ENCODE measurements at places on chromosomes 2 and 18. TPM values are rescaled to one million over a fixed set of nuclear protein-coding genes. Genes with fewer than 3 reads are reported as not detected.

FLACC1 gene
- 8.0 TPM for total RNA-seq

IMP4 gene
- total RNA-seq = 40.4 TPM

GRCh38 chr18:8468921-8469335, 140.3 kb upstream of the RAB12 start:
- peak; percentile 78 for DNase-seq

GRCh38 chr2:1550658-1551316, 137.5 kb downstream of the TPO start:
- DNase-seq = peak; percentile 53

DNA sequence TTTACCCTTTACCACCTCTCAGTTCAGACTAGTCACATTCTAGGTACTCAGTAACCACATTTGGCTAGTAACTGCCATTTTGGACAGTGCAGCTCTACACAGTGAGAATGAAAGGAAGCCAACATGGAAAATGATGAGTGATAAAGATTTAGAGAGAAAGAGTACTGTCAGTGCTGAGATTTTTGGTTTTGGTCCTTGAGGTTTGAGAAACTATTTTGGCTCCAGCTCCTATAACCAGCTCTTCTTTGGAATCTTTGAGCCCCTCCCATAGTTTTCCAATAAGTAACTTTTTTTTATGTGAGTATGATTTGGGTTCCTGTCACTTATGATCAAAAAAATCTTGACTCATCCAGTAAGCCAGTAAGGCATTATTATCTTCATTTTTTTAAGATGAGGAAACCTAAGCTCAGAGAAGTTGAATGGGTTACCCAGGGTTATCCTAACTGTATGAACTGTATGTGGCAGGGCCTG, 173.0 kb downstream of the BABAM2 start:
- DNase-seq = no peak

DNA sequence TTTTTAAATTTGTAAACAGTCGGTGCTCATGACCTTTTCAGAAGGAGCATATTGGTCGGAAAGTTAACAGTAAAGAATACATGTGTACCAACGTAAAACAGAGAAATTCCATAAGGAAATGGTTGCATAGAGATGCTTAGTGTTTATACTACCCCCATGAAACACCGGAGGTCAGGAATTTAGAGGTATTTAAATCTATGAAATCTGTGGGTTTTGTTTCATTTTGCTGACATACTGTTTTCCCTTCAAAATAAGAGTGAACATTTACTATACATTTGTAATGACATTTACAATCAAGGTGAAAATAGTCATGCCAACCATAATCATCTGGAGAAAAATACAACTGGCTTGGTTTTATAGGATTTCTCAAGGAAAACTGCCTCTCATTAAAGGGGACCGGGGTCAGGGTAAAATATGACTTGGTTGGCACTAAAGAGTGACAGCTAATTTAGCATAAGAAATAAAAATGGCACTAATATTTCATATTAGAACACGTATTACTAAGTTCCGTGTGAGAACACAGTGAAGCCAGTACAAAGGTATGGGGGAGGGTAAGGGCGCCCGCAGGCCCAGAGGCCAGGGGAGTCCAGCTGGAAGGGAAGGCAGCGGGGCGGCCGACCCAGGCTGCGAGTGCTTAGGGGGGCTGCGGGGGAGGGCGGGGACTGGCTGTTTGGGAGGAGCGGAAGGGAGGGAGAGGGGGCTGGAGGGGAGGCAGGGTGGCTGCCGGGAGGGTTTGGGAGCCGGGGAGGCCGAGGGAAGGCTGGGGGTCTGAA, 1.1 kb upstream of the RNU4ATAC start:
- DNase-seq = peak; percentile 89

GRCh38 chr2:120901201-120901600, 165.5 kb downstream of the GLI2 start:
- peak; percentile 67 for DNase-seq
